Amniotic stem cell (primary cell): ENCODE measurements at places on chromosomes 6 and 20.

DNA sequence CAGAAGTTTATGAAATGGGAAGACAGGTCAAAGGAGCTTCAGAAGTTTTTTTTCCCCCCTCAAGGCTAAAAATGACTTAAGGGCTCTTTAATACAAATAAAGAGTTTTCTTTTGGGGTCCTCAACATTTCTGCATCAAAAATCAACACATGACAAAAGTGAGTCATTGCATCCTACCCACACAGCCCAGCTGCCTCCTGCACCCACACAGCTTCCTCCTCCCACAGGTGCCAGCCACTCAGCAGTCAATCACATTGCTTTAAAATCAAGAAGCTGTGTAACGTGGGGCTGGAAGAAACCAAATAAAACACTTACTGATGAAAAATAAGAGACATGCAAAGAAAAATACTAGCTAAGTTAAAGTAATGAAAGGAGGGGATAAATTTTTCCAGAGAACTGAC lies 68.5 kb downstream of the MAP3K5 start:
- DNase-seq, result no peak

DNA sequence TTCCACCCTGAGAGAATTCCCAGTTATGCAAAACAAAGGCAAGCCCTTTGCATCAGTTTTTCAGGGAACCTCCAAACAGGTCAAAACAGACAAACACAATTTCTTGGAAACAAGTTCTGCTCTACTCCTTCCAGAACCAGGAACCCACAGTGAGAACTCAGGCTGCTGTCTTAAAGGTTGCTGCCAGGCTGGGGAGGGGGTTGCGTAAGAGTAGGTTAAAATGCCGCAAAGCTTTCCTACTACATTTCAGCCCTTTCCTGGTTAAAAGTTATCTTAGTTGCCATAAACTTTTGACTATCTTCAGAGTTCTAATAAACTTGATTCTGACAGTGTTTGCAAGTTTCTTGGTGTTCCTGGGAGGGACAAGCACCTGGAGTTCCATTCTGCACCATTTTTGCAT lies 33.8 kb downstream of the KPNA5 start:
- no peak for DNase-seq

DNA sequence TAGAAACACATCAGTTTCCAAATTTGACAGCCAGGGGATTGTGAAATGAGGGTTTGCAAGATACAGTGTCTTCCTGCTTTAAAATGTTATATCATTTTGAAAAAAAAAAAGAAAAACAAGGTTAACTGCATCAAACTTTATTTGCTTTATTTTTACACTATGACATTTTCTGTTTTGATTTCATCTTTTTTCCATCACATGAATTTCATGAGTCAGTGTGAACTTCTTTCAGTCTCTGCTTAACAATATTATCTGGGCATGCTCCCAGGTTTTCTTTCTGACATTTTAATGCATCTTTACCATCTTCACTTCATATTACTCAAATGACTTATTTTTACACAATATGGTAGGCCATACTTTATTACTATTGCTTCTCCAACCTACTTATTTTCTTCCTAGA lies 1.9 kb downstream of the NCOA7 start:
- DNase-seq, result no peak

DNA sequence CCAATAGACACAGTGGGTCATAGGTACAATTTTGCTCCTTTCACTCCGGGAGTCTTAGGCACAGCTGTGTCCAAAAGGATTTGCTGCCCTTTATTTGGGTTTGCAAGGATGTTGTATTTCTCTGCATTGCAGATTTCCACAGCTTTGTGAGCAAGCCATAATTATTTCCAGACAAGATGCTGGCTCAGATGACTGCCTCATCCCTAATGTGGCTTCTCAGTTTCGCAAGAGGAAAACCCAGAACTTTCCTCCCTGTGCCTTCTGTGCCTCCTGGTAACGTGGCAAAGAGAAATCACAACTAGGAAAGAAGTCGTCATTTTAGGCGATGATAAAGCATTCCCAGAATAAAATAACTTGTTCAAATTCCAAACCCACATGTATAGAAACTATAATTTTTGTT lies 33.7 kb downstream of the FAM50B start:
- peak; percentile 64 for DNase-seq

DNA sequence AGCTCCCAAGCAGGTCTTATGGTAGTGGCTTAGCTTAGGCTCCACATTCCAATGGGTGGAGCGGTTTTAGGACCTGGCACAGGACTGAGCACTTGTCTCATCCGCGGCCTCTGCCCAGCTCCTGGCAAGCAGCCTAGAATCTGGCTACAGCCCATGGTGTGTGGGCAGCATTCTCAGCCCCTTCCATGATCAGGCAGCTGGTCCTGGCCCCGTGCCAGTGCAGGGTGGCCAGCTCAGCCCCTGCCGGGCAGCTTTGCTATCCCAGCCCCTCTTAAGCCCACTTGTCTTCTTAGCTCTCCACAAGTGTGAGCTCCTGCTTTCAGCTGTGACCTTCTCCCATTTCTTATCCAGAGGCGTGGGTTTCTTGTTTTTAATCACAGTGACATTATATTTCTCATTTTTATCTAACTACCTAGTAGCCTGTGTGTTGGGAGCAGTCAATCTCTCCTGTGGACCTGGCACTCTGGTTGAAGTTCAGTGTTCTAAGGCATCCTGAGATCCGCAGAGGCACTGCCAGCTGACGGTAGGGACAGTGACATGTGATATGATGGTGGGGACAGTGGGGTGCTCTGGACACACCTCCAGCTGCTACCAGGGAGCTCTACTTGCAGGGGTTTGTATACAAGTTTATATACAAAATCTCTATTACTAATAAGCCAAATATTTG lies 119.9 kb upstream of the PRND start:
- DNase-seq, result no peak

DNA sequence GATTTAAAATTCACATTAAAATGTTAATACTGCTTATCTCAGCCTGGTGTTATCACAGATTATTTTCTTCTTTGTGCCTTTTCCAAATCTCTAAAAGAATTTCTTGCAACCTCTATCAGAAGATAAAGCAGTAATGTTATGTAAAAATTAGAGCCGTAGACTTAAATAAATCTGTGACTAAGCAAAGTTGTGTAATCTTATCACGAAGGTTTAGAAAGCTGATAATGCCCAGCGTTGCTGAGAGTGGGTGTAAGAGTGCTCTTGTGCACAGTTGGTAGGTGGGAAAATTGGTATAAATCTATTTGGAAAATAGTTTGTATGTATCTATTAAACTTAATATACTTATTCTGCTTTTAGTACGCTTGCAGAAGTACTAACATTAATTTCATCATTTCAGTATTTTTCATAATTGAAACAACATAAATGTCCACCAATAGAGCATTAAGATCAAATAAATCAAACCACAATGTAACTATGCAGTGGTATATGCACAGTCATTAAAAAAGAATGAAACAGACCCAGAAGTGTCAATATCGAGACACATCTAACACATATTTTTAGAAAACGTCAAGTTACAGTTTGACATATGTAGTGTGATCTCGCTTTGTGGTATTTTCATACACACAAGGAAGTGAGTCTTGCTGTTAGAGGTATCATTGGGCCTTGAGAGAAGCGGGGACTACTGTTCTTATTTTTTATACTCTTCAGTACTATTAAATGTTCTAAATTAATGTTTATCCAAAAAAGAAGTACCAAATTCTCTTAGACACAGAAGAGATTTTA lies 54.4 kb upstream of the PBOV1 start:
- DNase-seq, result no peak

DNA sequence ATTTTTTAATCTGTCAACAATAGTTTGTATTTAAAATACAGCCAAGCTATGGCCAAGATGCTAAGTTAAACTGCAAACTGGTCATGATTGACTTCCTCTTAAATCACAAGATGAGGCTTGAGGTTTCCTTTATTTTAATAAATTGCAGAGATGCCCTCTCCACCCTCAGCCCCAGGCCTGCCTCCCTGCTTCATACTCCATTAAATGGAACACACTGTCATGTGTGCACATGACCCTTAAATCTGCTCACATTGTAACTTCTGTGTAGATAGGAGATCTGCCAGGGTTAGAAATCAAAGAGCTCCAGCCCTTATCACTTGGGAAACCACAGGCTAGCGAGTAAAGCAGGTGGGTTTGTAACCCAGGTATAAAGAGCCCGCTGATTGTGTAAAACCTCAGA lies 20.8 kb downstream of the DUSP22 start:
- no peak for DNase-seq

- DNase-seq, result no peak
These were observed 26.0 kb upstream of the KIF16B start for GRCh38 chr20:16599257-16599656.

DNA sequence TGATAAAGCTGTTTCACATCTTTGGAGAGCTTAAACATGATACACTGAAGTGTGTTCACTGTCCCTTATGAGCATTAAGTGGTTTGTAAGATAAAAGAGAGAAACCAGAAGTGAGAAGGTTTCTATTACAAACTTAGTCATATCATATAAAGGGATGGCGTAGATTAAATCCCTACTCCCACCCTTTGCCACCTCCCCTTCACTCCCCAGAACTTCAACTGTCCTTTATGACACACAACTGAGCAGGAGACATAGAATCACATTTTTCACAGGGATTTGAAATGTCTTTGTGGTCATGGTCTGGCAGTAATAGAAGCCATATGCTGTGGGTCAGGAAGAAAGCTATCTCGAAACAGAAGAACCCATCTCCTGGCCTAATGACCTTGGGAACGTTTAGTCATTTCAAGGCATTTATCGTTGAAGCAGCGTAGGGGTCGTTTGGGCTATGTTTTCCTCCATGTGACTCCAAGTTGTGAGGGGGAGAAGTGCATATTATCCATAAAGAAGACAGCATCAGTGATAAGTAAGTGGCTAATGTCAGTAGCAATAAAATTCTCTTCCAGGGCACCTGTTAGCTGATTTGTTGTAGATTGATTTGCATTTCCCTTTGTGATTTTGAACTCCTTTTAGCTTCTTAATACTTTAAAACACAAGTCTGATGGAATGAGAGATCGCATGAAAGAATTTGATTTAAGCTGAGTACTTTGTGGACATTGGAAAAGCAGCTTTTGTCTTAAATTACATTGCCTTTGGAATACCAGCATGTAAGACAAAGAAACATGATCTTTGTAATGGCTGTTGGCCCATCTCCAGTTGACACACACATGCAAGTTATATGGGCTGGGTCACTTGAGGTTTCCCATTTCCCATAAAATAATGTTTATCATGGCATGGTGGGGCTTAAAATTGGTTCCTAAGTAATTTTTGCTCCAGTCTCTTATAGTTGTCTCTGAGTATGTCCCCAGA lies 501.5 kb upstream of the FLRT3 start:
- DNase-seq, result no peak

- peak; percentile 65 for DNase-seq
These were observed at the start of gene ZBTB24 for GRCh38 chr6:109482905-109483734. ZBTB24 (minus strand) TSS chr6:109483219; CDS start chr6:109482026, 1,193 bp downstream.

DNA sequence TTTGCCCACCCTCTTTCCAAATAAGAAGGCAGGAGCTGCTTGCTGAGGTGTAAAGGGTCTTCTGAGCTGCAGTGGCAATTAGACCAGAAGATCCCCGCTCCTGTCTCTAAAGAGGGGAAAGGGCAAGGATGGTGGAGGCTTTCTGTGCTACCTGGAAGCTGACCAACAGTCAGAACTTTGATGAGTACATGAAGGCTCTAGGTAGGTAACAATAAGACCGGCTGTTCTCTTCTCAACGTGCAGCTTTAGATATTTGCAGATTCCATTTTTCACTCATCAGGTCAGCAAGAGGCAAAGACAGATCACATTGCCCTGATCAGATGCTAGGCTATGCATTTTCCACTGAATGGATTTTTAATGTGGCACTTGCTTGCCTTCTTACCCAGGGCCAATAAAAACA lies at the start of gene FABP7:
Gene FABP7, plus strand, starts transcription at position 50 of the 400 bp plus-strand sequence. Its CDS starts 79 bp downstream, at position 129.
- DNase-seq, result no peak

GRCh38 chr20:51480507-51481270 lies 61.8 kb downstream of the NFATC2 start:
- DNase-seq, result no peak

DNA sequence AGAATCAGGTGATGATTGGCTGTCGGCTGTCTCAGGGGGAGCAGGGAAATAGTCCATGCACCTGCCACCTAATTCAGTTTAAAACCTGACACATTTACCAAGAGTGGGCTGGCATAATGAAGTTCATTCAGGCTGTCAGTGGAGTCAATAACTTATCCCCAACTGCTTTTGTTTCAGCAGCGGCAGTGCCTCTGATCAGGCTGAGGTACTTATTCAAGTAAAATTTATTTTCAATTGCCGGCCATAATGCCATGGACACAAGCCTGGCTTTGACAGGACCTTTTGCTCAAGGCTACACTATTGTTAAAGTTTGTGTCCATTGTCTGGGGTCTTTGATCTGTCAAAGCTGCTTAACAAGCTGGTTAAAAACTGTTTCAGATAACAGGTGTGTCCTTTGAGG lies 20.6 kb downstream of the OLIG3 start:
- no peak for DNase-seq

DNA sequence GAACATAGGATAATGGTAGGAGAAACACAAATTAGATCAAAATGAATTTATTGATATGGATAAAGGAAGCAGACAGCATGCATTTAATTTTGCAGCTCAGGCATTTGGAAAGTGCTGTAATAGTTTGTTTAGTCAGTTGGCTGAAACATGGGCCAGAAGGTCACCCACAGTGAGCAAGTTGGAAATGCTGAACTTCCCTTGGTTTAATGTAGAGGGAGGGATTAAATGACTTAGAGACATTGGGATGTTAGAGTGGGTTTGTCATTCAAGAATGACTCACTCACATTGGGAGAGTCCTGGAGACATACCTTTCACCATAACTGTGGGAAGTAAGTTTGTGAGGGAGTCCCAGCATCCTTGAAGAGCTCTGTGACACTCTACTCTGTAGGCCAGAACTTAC lies 231.5 kb upstream of the PLCB4 start:
- DNase-seq, result no peak

DNA sequence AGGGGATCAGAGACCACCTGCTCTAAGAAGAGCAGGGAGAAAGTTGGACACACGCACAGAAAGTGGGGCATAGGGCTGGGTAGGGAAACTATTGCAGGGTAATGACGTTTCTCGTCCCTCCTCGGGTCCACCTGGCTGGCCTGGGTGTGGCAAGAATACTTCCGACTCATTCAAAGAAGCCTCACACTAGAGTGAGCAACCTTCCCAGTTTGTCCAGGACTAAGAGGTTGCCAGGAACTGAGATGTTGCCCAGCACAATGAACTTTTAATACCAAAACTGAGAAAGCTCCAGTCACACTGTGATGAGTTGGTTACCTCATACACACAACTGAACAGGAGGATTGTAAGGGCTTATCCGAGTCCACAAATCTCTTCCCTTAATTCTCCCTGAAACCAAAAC lies 74.5 kb upstream of the ADGRF1 start:
- no peak for DNase-seq

- DNase-seq, result peak; percentile 23
These were observed 538 bp upstream of the GRM1 start for GRCh38 chr6:146028252-146028795.

GRCh38 chr6:25927756-25928216 lies 2.7 kb downstream of the SLC17A2 start:
- DNase-seq, result no peak

DNA sequence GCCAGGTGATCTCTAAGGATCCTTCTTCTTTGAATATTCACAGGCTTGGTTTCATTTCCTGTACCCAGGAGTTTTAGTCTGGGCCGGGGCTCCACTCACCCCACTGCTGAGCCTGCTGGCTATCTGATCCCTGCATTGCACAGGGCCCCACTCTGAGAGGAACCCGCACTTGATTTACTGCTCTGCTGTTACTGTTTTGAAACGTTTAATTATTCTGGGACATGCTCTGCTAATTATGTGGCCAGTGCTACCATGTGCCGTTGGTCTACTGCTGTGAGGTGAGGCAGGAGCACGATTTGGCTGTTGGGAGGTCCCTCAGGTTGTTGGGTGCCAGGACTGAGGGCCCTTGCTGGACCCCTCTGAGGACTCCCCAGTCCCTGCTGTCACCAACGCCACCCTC lies 108.7 kb upstream of the SIRPA start:
- no peak for DNase-seq
